ENCODE measurements at places on chromosomes 7 and 10. TPM values are rescaled to one million over a fixed set of nuclear protein-coding genes. Genes with fewer than 3 reads are reported as not detected.
A peak's percentile ranks its signal among the peaks of the same experiment; 100 is the strongest.

DNA sequence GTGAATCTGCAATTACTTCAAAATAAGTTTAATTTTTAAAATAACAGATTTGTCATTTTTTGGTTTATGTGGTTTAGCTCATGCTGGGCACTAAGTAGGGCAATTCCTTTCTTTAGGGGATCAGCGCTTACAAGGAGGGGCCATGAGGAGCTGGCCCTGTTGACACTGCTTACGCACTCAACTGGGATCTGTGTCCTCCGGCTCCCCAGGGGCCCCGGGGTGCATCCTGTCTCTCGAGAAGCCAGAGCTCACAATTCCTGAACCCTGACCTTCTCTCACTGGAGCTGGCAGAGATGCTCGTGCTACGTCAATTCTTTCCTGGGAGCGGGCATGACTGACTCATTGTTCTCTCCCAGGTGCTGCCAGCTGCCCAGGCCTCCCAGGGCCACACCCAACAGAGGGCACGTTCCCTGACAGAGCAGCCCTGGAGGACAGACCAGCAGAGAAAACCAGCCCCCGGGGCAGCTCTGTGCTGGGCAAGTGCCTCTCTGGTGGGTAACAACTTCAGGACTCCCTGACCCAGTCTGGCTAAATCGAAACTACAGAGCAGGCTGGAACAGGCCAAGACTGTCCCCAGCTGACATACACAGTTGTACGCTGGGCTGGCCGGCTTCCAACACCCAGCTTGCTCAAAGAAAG is 36.8 kb downstream of the CTBP2 start:
- peak; percentile 84 for DNase-seq

GRCh38 chr10:86400705-86401587 is 34.4 kb upstream of the GRID1 start:
- peak; percentile 51 for DNase-seq

DNA sequence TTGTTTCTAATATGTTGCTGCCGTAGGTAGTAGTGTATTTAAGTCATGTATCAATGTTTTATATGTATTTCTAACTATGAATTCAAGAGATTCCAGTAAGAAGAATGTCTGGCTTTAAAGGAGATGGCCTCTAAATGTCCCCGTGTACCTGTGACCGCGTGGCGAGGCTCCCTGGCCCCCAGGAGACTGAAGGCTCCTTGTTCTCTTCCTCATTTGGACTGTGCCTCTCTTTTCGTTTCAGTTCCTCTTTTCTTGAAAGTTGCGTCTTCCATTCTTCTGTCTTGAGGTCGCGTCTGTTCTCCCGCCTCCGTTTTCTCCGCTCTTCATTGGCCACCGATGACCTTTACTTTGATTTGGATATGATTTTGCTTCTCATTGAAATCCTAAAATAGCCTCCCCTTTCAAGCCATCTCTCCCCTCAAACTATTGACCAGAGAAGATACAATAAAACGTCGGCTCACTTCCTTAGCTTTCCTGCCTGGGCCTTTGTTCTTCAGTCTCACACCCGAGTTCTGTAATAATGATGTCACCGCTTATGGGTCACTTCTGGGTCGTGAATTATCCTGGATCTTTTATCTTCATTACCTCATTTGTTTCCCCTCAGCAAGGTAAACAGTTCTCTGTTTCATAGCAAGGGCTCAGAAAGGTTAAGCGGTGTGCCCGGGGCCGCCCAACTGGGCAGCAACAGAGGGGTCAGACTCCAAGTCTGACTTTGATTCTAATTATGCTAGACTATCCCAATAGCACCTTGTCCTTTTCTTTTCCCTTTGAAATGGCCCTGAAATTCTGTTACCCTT is 28.7 kb downstream of the WIPI2 start:
- no peak for DNase-seq

DNA sequence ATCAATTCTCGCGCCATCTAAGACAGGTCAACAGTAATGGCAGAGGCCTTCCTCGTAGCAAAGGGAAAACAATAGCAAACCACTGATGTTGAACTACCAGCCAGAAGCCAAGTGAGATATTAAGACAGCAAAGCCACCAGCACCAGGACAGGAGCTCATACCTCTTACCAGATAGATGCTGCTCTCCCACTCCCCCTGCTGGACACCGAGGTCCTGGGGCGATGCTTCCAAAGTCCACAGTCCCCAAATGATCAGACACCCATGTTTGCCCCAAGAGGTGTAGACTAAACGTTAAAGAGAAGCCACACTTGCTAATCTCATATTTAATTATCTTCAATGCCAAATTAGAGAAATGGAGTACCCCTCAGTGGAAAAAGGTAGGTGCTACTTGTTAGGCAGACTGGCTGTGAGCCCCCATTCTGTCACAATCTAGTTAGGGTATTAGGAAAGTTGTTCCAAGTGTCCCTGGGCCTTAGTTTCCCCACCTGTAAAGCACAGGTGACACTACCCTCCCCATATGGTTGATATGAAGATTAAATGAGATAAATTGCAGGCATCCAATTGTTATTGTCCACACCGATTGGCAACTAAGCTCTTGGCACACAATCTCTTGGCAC is 39.9 kb downstream of the TOMM7 start:
- DNase-seq, result peak; percentile 78

- DNase-seq, result no peak
These were observed 683.2 kb downstream of the LRMDA start for GRCh38 chr10:76114581-76115001.

DNA sequence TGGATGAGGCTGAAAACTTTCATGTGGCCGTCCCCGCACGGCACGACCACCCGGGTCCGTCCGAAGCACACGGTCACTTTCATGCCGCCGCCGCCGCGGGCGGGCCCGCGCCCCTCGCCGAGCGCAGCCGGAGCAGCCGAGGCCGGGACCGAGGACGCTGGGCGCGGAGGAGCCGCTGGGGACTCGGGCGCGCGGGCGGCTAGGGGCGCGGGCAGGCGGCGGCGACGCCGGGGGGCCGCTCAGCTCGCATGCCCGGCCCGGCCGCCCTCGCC is 247 bp downstream of the PARD3 start:
- no peak for DNase-seq

GRCh38 chr10:53325066-53325465 is 552.5 kb upstream of the MBL2 start:
- no peak for DNase-seq

- DNase-seq, result no peak
These were observed 133.1 kb upstream of the ADAM12 start for GRCh38 chr10:126521399-126521798.

GRCh38 chr7:42886893-42887505 is 24.9 kb downstream of the C7orf25 start:
- no peak for DNase-seq

DNA sequence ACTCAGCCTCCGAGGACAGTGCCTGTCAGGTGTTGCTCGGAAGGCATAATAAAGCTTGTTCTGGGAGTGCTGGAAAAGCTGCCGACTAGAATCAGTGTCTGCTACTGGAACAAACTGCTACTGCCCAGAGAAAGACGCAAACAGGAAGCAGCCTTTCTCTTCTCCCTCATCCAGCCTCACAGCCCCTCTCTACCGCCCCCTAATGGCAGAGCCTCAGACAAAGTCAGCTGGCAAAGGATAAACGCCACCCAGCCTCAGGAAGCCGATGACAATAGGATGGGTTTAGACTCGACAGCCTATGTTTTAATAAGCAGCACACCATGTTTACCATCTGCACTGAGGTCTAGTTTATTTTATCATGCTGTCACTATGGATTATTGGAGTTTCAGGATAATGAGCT is 169.5 kb upstream of the LYZL1 start:
- no peak for DNase-seq

GRCh38 chr10:128160297-128160711 is 34.1 kb upstream of the MKI67 start:
- no peak for DNase-seq

DNA sequence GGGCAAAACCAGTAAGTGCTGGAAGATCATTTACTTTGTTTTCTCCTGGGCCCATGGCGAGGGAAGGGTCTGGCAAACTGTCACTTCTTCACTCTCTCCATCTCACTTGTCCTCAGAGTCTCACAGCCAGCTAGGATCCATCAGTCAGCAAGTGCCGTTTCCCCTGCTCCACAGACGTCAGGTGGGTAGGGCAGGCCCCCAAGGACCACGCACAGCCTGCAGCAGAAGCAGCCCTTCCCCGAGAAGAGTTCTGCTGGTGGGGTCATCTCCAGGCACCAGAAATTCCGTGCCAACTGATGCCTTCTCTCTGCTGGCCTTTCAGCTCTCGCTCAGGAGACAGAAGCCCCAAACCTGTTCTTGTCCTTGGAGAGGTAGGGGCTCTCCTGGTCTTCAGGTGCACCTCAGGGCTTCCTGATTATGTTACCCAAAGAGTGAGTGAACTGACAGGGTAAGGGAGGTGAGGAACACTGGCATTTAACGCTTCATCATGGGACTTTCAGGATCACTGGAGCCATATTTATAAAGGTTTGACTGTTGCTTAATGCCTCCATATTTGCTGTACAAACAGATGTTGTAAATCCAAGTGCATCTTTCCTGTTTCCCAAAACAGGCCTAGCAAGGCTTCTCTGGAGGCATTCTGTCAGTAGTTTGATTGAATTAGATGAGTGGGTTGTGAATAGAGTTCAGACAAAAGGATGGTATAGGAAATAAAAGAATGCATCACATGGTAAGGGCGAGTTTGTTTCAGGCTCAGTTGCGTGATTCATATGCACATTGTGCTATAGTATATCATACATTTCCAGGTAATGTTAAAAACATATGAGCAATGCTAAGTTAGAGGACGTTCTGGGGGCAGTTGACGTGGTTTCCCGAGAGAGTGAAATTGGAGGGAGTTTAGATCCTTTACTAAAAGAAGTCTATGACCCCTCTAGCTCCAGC is 13.7 kb upstream of the TSPAN15 start:
- DNase-seq, result no peak

DNA sequence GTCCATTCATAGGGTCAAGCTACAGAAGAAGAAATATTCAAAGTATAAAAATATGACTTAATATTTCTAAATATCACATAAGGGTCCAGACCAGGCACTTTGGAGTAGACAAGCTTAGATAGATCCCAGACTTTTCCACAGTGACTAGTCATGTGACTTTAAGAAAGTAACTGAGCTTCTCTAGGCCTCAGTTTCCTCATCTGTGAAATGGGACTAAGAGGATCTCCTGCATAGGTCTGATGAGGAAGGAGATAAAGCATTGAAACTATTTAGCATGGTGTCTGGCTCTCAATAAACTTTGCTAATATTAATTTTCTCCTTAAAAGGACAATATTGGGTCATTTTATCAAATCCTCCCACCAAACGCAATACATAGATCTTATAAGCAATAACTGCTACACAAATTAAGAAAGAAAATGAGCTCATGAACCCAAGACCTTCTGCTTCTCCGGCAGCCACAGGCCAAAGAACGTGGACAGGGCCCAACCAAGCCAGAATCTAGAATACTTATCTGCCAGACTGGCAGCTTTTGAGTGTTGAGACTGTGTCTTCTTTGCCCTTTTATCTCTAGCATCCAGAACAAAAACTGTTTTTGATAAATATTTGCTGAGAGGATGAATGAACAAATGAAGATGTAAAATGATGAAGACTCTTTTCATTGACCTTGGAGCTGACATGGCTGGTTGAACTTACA is 1.6 kb upstream of the TARP start:
- DNase-seq, result no peak

- peak; percentile 79 for DNase-seq
These were observed 499.0 kb upstream of the KLF6 start for GRCh38 chr10:4283846-4284610.

DNA sequence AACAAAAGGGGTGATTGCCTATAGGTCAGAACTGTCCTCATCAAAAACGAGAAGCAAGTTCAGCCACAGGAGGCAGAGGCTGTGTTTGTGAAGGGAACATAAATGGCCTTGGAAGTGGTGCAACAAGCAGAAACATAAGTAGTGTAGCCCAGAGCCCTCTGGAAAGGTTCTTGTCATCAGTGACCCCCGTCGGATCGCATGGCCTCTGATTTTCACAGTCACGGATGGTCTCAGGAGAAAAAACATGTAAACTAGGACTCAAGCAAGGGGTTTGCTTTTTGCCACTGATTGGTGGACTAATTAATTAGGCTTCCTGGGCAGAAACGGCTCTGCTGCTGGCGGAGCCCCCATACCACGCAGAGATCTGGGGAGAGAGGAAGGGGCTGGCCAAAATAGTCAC is 496.5 kb upstream of the MKI67 start:
- DNase-seq, result no peak

DNA sequence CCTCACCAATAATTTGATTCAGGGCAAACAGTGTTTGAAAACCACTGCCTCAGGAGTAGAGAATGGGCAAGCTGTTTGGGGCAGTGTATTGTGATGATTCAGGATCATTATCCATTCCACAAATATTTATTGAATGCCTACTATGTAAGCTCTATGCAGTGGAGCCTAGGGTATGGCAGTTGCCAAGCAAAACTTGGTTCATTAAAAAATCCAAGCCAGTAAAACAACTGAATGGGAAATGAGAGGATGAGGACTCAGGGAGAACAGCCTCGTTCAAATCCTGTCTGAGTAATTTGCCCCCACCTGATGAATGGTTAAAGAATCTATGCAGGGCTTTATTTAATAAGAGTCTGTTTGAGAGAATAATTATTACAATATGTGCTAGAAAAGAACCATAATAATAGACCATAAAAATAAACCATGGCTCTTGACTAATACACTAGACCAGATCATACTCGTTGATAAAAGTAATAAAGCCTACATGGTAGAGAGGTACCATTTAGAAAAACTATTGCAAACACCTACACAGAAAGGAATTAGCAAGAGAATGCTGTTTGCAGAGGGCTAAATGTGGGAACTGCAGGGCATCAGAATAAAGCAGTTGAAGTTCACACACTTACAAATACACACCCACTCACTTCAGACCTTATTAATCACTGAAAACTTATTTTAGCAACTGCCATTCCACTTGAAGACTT is 71.7 kb downstream of the CREB5 start:
- DNase-seq, result no peak

GRCh38 chr7:2325162-2325561 is 10.9 kb upstream of the SNX8 start:
- DNase-seq, result no peak

- DNase-seq, result no peak
These were observed 134.3 kb downstream of the C10orf90 start for GRCh38 chr10:126536148-126536547.

- DNase-seq, result no peak
These were observed 12.7 kb downstream of the TAS2R38 start for GRCh38 chr7:141960687-141961422.

- DNase-seq, result no peak
These were observed 22.4 kb downstream of the LDB3 start for GRCh38 chr10:86690657-86691084.

DNA sequence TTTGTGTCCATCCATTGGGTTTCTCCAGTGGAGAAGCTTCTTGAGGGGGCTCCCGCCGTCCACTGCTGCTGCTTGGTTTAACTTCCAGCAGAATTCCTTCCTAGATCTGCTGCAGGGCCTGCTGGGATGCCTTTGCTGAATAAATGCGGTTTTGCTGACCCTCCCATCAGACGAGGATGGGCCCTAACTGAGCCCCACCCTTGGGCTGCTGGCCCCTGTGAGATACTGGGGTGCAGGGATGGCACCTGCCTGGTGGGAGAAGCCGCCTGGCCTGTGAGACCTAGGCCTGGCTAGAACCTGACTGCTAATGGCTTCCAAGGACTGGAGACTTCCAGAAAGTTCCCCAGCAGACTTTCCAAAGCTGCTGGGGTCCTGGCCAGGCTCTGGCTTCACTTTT is 43.8 kb downstream of the ZNF467 start:
- DNase-seq, result no peak

- DNase-seq, result no peak
These were observed 11.9 kb upstream of the XPNPEP1 start for GRCh38 chr10:109934958-109935793.

WNT8B gene
- total RNA-seq, result not detected

MYO3A gene
- not detected for total RNA-seq

MRC1 gene
- 14.1 TPM for total RNA-seq

PRF1 gene
- 1.8 TPM for total RNA-seq

PDSS1 gene
- 4.3 TPM for total RNA-seq

ANKRD30A gene
- not detected for total RNA-seq

OR6B1 gene
- total RNA-seq, result not detected

HHEX gene
- total RNA-seq, result 2.3 TPM
